ENCODE measurements at places on chromosomes 11 and 22.

- no peak for DNase-seq
Measured at GRCh38 chr11:63847363-63847762, 8.5 kb downstream of the MARK2 start.

- no peak for DNase-seq
Measured at GRCh38 chr22:43745783-43746356, 66.2 kb downstream of the EFCAB6 start.

GRCh38 chr11:126840201-126840886, 160.2 kb downstream of the KIRREL3 start:
- DNase-seq: no peak

DNA sequence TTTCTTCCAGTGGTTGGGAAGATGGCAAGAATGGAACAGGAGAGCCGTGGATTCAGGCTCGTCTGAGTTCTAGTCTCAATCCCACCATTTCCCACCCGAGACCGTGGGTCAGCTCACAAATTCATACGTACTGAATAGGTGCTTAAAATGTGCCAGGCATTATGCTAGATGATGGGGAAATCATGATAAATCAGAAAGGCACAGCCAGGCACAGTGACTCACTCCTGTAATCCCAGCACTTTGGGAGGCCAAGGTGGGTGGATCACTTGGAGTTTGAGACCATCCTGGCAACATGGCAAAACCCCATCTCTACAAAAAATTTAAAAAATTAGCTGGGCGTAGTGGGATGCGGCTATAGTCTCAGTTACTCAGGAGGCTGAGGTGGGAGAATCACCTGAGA, 7.1 kb downstream of the TRIOBP start:
- no peak for DNase-seq

DNA sequence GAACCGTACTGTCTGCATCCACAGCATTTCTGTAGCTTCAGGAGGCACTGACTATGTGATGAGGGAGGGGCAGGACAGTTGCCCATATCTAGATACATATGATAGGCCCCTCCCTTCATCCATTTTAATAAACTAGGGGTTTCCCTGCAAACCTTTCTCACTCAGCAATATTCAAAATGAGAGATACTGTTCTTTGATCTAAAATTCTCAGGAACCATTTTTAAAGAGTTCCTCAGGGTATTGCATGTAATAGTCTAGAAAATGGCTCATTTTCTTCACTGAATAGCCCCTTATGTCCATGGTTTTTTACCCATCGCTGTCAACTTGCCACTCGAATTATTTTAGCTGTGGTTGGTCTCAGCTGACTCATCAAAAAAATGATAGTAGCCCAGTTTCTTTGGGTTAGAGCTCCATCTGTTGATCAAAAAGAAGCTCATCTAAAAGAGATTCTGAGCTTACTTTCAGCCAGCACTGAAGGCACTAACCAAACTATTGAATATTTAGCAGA, 37.0 kb upstream of the DNAJB7 start:
- DNase-seq: peak; percentile 87

- no peak for DNase-seq
Measured at GRCh38 chr11:94746721-94747120, 21.4 kb upstream of the AMOTL1 start.
